ENCODE measurements at places on chromosomes 11 and 22. TPM values are rescaled to one million over a fixed set of nuclear protein-coding genes. Genes with fewer than 3 reads are reported as not detected.

DNA sequence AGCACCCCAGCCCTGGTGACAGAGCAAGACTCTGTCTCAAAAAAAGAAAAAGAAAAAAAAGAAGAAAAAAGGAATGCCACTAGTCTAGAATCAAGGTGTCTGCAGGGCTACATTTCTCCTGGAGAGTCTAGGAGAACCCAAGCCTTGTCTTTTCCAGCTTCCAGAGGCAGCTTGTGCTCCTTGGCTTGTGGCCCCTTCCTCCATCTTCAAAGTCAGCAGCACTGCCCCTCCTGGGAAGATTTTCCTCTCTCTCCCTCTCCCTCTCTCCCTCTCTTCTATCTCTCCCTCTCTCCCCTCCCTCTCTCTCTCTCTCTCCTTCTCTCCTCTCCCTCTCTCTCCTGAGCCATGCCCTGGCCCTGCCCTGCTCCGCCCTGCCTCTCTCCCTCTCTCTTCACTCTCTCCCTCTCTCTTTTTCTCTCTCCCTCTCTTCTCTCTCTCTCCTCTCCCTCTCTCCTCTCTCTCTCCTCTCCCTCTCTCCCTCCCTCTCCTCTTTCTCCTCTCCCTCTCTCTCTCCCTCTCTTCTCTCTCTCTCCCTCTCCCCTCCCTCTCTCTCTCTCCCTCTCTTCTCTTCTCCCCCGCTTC is 97.7 kb upstream of the FGF3 start:
- DNase-seq: no peak

- no peak for DNase-seq
These were observed 58.1 kb upstream of the HEPHL1 start for GRCh38 chr11:93963072-93963471.

DNA sequence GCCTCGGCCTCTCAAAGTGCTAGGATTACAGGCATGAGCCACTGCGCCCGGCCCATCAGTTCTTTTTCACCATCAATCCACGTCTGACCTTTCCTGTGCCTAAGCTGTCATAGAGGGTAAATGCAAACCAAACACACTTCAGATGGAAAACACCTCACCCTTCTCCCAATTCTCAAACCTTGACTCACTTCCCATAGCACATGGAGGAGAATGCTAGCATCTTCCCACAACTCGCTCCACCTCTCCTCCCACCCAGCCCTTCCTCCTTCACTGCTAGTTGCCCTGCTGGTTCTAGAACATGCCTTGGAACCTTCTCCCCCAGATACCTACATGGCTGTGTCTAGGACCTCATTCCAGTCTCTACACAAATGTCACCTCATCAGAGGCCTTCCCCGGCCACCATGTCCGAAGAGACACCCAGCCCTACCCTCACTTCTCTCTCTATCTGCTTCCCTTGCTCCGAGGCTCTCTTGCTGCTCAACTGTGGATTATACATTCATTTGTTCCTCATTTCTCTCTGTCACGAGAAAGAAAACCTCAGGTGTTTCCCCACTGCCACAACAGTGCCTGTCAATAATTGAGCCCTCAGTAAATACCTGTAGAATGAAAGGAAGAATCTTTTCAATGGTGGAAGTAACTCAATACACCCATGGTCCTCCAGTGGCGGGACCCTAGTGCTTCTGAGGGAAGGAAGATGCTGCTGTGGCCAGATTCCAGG is 21.3 kb upstream of the NCF4 start:
- DNase-seq: no peak

DNA sequence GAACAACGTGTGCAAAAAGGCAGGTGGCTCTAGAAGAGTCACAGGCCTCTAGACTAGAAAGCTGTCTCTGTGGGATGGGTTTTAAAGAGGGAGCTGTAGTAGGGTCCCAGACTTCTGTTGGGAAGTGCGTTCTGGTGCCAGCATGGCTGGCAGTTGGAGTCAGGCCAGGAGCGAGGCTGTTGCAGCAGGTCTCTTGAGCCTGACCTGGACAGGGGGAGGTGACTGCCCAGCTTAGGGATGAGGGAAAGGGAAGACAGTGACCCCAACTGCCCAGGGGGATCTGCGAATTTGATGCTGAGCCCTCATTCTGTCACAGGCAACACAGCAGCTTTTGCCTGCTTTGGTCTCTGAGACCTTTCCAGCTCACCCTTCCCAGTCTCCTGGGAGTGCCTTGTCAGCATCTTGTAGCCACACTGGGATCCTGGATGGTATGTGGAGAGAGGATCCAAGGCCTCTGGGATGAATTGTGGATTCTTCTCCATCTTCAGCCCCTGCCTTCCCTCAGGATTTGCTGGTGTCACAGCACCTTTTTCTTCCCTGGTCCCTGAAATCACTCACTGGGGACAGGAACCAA is 3.4 kb downstream of the TSKU start:
- DNase-seq: no peak

- DNase-seq: no peak
These were observed 2.9 kb downstream of the SERPIND1 start for GRCh38 chr22:20776624-20777405.

GRCh38 chr22:46542011-46542985 is 4.9 kb upstream of the CELSR1 start:
- DNase-seq: peak; percentile 69

DNA sequence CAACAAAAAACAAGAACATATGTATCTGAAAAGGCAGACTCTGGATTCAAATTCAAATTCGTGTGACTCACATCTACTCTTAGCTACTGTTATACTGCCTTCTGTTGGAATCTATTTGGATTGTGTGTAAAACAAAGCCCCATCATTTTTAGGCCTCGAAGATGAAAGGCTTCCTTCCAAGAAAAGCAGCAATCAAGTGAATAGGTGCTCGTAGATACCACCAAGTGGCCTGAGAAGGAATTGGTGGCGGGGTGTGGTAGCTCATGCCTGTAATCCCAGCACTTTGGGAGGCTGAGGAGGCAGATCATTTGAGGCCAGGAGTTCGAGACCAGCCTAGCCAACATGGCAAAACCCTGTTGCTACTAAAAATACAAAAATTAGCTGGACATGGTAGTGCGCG is 4.2 kb downstream of the GRAMD1B start:
- no peak for DNase-seq

- no peak for DNase-seq
These were observed 70.2 kb downstream of the CTTN start for GRCh38 chr11:70468256-70469195.

DNA sequence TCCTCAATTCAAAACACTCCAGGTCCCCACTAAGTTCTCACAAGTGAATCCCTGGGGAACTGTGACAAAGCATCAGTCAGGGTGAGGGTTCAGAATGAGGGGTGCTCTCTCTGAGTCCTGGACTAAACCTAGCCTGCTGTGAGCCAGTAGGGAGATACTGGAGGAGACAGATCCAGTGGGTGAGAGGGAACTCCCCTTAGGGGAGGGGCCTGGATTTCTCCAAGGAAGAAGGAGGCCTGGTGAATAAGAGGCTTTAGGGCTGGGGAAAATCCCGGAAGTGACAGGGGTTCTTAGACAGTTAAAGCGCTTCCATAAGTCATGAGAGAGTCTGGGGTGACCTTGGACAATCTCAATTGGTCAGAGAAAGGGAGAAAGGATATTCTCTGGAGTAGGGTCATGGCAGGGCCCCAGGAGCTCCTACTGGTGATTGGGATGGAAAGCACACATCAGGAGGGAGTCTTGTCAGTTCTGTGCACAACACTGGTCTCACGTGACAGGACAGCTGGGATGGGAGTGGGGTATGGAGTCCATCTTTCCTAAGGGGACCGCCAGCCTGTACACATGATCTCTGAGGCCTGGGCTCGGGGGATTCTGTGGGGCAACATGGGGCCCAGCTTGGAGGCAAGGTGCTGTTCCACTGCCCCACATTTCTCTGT is 1.5 kb downstream of the TBC1D10A start:
- DNase-seq: no peak

- peak; percentile 16 for DNase-seq
These were observed 226.1 kb downstream of the BLID start for GRCh38 chr11:121889931-121890330.

- no peak for DNase-seq
These were observed 98.0 kb upstream of the CD82 start for GRCh38 chr11:44467413-44467812.

DNA sequence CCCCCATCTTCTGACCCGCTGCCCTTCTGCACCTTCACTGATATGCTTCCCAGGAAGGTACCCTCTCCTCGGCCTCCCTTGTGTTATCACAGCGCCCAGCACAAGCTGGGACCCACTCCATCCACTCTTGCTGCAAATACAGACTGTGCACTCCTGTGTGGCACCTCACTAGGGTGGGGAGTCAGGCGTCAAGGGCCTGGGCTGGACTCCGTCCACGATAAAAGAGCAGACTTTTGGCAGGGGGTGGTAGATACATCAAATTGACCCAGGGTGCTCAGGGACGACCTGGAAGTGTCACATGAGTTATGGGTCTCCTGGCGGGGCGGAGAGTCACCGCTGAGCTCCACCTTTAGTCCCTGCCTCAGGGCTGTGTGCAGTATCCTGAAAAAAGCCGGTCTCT is 908 bp downstream of the TRPM5 start:
- DNase-seq: no peak

GRCh38 chr22:34931026-34931425 is 134.9 kb upstream of the ISX start:
- no peak for DNase-seq

DNA sequence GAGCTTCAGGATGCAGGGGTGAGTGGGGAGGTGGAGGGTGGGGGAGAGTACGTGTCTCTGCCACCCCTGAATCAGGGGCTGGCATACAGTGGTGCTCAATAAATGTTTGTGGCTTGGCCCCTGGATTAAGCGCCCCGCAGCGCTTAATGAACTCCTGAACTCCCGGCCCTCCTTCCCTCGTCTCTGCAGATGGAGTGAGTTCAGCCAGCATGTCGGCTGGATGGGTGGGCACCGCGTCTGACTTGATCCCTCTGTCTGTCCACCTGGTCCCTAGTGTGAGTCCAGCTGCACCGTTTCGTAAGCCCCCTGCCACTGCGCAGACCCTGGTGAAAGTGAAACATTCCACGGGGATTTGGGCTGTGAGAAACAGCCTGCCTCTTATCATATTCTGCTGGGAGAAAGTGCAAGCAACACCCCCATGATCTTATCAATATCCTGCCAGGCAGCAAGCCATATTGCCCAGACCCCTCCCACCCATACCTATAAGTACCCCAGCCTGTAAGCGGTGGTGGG is 12.0 kb upstream of the MRGPRD start:
- DNase-seq: no peak

DNA sequence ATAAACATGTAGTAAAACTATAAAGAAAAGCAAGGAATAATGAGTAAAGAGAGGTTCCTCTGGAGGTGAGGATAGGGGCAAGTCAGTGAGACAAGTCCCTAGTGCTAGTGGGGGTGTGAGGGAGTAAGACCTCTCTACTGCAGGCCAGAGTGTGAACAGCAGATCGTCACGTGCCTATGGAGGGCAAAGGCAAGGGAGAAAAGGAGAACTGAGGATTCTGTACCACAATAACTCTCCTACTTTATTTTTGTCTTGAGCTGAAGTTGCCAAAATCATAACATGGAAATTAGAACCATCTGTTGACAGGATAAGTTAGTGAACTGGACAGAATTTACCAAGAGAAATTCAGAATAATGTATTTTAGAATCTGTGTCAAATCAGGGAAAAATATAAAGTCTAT is 77.6 kb downstream of the ENTHD1 start:
- DNase-seq: no peak

- DNase-seq: no peak
These were observed 241.2 kb upstream of the SYN3 start for GRCh38 chr22:33299245-33299956.

DNA sequence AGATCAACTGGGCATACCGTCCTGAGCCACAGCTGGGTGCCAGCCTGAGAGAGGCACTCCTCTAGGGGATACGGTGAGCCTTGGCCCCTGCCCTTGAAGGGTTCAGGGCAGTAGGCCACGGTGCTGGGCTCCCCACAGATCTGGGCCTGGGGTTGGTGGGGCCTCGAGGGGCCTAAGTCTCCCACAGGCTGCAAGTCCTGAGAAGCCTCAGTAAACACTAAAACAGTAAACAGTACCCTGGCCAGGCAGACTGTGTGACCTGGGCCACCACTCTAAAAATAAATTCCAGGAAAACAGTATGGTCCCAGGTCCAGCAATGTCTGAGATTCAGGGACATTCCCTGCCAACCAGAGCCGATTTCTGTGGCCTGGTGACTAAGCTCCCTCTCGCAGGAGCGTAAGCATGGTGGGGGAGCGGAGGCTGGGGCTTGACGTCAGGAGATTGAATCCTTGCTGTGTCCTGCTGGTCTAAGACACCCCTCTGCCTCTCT is 2.3 kb upstream of the RHOD start:
- no peak for DNase-seq

- DNase-seq: no peak
These were observed 125.7 kb upstream of the SNX19 start for GRCh38 chr11:131042041-131042390.

The FGF4 gene
- not detected for total RNA-seq

The TRIM49B gene
- total RNA-seq: not detected

The FZD4 gene
- total RNA-seq: 97.0 TPM

The TEX54 gene
- not detected for total RNA-seq

The MAPK8IP2 gene
- 0.20 TPM for total RNA-seq

The CBLIF gene
- total RNA-seq: not detected

The POGLUT3 gene
- 8.7 TPM for total RNA-seq

The SNAP29 gene
- total RNA-seq: 5.2 TPM

The ZNF214 gene
- 0.65 TPM for total RNA-seq
